ENCODE measurements at places on chromosomes 1 and 21.

DNA sequence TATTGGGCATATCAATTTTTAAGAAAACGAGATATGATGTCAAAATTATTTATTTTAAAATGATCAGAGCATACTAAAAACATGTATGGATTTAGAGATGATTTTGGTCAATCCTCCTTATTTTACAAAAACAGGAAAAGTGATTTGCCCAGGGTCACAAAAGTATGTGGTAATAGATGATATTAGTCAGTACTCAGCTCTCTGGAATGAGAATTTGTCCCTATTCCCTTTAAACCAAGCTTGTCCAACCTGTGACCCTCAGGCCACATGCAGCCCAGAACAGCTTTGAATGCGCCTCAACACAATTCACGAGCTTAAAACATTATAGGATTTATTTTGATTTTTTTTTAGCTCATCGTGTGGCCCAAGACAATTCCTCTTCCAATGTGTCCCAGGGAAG is 104.7 kb downstream of the AKT3 start:
- DNase-seq, result no peak

DNA sequence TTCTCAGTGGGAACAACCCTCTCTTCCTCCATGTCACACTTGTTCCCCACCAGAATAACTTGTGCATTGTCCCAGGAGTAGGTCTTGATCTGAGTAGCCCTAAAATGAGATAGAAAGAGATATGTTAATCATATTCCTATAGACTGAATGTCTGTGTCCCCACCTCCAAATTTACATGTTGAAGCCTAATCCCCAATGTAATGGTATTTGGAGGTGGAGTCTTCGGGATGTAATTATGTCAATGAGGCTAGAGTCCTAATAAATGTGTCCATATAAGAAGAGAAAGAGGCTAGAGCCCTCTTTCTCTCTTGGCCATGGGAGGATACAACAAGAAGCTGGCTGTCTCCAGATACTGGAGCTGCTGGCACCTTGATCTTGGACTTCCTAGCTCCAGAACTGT is 54.8 kb upstream of the NRDC start:
- no peak for DNase-seq

DNA sequence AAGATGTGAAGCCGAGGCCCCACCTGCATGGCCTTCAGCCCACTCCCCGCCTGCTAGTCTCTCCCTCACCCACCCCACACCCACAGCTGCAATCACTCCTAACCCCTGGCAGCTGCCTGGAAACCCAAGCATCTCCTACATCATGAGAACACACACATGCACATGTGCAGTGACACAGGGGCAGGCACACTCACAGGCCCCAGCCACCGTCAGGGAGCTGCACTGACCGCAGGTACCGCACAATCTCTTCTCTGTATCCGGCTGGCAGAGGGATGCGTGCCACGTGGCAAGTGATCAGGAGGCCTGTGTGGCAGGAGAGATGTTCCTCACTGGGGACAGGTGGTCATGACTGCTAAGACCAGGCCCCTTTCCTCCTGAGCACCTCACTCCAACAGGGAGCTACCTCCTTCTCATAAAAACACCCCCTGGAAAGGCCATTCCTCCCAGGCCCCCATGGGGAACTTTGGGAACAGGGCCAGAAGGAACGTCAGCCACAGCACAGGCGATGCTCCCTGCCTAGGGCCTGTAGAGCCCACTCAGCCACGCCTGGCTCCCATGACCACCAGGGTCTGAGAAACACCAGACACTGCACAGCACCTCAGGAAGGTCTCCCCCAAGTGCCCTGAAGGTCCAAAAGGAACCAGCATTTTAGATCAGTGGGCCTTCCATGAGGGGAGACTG is 6.0 kb downstream of the LSS start:
- no peak for DNase-seq

- DNase-seq, result no peak
These were observed 8.9 kb downstream of the PTPRU start for GRCh38 chr1:29245261-29245660.

DNA sequence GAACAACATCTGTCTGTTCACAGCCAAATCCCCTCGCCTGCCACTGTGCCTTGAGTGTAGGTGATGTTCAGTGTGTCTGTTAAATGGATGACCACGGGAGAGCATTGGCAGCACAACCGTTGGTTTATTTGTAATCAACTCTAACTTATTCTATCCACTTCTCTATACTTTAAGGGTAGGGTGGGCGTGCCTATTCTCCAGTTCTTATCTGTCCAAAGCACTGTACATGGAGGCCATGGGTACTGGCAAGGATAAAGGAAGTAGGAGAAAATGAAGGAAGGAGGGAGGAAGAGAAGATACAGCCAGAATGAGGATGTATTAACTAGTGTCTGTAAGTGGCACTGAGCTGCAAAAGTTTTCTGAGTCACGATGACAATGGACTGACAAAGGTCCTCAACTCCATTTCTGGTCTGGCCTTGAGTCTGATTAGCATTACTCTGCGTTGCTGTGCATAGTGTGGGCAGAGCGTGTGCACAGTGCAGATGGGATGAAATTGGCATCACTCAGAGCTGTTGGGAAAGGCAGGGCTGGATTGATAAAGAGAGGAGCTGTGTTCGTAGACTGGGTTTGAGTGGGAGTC is 7.1 kb downstream of the RHOU start:
- DNase-seq, result no peak

GRCh38 chr1:40783001-40783905 is at the start of gene KCNQ4:
Gene KCNQ4, plus strand, starts transcription at chr1:40783787. Its CDS starts 307 bp downstream, at chr1:40784094.
- DNase-seq, result no peak

GRCh38 chr1:166273618-166274017 is 106.8 kb upstream of the FAM78B start:
- no peak for DNase-seq

GRCh38 chr1:246919902-246920301 is 11.8 kb downstream of the AHCTF1 start:
- no peak for DNase-seq

GRCh38 chr1:2428490-2428889 is 16.1 kb upstream of the PEX10 start:
- no peak for DNase-seq

- DNase-seq, result no peak
These were observed 40.4 kb downstream of the KCNJ15 start for GRCh38 chr21:38297194-38297631.

- no peak for DNase-seq
These were observed 1065.6 kb upstream of the TMPRSS15 start for GRCh38 chr21:19468991-19469715.

GRCh38 chr1:218890451-218890850 is 283.2 kb upstream of the LYPLAL1 start:
- no peak for DNase-seq
